Skeletal muscle cell (primary cell): ENCODE measurements at places on chromosomes 7 and 10.

DNA sequence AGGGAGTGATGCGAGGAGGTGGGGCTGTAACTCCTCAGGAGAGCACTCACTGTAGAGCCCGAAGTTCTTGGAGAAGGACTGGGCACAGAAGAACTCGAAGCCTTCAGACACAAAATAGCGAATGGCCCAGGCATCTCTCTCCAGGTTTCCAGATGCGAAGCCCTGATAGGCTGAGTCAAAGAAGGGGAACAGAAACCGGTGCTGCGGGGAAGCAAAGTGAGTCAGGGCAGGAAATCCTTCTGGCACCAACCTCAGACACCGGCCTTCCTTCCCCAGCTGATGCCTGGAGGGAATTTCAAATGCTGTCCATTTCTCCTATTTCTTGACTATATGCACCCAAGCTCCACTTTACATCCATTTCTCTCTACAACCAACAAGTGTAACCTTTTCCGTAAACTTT, 26.8 kb downstream of the GOT1 start:
- no peak for DNase-seq

GRCh38 chr7:135259702-135260101, 26.1 kb downstream of the STRA8 start:
- no peak for DNase-seq

DNA sequence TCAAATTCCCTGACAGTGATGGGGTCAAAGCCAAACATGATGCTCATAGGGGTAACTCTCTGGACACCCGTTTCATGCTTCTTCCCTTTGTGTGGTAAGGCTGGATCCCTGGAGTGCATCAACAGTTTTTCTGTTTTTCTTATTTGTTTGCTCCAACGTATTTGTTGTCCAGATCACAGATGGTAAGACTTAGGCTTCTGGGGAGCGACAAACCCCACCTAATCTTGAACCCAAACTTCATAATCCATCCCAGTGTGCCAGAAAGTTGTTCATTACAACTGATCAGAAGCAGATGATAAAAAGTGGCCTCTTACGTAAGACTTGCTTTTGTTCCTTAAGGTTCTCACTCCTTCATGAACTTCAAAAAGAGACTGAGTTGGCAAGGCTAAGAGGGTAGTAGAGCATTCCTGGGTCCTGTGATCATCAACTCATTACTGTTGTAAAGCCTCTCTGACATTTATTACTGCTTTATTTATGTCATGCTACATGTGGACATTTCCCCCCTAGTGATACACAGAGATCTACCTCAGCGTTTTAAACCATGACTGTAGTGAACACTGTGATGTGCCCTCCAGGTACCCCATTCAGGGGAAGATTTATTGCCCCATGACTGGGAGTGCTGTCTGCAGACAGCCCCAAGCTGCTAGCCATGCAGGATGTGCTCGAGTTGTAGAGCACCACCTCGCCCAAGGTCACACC, 125.6 kb downstream of the CCDC71L start:
- DNase-seq = no peak

DNA sequence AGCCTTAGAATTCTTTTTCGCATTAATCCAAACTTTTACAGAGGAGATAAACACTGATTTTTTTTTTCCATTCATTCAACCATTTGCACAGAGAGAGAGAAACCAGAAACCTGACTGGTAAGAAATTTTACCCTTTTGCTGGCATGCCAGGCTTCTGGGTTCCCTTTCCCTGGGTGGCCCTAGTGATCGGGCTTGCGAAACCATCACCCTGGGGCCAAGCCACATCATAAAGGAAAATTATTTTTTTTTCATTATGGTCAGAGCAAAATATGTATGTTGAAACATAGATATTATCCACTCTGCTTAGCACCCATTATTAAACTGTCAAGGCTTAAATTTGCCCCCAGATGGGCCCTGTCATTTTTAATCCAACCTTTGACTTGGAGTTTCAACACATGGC, 55.4 kb upstream of the INHBA start:
- DNase-seq = no peak

GRCh38 chr7:121195874-121196273, 132.9 kb upstream of the WNT16 start:
- peak; percentile 4 for DNase-seq

DNA sequence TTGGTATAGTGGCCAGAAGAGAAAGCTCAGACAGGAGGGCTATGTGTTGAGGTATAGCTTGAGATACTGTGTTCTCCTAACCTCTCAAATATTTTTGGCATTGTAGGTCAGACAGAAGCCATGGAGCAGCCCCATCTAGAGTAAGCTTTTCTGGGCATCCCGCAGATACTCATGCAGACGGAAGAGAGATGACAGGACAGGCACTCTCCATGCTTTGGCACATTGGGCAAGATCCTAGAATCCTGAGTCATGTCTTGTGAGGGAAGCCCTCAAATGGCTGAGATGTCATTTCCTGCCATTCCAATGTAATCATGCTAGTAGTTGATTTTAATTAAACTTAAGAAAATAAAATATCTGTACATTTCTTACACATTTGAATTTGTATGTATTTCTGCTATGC, 16.8 kb upstream of the KIF20B start:
- DNase-seq = no peak

- no peak for DNase-seq
Observed at GRCh38 chr10:14571866-14572507, 202.7 kb downstream of the FAM107B start.

DNA sequence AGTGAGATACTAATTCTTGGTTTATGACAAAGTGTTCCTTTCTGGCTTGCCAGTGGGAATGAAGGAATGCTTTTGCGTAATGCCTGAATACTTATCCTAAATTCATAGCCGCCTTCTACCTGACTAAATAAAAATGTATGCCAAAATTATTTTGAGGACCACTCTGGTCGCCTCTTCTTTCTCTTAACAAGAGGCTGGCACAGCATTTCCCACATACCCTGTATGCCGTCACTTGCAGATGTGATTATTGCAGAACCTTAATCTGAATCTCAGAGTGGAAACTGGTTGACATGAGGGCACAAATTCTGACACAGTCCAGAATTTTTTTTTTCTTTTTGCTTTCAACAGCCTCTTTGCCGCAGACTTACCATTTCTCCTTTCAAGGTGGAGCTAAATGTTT, 124.6 kb upstream of the GLCCI1 start:
- DNase-seq = no peak

DNA sequence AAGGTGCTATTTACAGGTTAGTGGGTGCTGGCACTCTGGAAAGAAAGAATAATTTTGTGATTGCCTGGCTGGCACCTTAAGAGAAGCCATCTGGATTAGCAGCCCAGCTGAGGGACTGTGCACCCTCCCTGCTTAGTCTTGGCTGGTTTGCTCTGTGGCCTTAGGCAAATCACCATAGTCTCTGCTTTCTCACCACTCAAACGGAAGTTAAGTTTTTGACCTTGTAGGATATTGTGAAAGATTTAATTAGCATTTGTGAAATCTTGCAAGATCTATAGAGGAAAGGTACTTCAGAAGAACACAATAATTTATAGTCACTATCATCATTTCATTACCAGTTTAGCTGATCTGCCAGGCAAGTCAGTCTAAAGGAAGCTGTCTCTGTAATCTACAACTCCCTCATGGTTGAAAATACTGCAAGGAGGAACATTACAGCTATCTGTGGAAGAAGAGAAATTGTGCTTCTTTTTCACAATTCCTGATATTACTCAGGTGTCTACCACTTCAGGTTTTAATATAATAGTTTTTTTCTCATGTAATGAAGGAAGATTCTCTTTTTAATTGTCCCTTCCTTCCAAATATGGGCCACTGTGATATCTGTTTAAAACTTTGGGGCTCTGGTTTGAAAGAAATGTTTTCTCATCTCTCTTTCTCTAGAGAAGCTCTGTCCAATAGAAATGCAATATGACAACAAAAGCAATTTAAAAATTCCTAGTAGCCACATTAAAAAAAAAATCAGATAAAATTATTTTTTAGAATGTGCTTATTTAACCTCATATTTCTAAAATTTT, 219.6 kb downstream of the PTEN start:
- DNase-seq = no peak

DNA sequence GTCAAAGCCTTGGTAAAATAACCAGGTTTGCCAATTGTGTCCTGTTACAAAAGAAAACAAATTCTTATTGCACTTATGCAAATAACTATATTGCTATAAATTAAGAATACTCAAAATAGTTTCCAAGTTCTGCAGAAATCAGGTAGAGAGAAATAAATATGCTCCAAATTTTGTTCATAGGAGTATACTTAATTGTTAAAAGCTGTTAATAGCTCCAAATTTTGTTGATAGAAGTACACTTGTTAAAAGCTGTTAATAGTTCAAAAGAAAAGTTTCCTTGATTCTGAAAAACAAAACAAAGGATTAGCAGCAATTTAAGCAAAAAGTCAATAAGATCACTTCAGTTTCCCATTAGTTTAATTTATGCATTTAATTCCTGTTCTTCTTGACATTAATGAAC, 46.4 kb upstream of the ZNF138 start:
- no peak for DNase-seq

- no peak for DNase-seq
Observed at GRCh38 chr10:3233486-3233990, 61.0 kb upstream of the PITRM1 start.

DNA sequence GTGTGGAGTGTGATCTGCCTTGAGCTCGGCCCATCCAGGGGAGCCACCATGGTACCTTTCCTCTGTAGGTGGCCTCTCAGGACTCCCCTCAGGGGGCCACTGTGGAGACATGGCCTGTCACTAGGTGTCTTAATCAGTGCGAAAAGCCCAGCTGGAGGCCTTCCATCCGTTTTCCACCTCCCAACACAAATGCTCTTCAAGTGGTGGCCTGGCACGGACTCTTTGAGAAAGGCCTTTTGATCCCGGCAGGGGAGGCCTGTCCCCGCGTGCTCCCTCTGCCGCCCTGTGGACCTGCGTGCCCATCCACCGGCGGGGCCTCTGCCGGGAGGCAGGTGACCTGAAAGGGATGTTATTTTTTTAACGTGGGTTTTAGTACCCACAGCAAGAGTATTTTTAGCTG, 149.5 kb downstream of the RGS10 start:
- no peak for DNase-seq

GRCh38 chr10:103688491-103688890, 166.9 kb downstream of the SH3PXD2A start:
- no peak for DNase-seq

DNA sequence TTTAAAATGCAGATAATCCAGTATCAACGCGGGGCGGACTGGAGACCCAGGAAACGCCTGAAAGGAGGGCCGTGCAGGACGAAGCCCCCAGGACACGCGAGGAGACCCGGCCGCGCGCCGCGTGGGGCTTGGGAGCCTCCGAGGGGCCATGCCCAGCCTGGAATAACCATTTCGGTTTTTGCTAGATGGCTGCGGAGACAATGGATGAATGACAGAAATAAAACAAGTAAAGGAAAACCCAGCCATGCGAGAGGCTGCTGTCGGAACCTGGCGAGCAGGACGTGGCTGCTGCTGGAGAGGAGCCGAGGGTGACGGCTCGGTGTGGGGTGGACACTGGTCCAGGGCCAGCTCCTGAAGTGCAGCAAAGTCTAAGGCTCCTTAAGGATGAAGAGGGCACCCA, 227.2 kb upstream of the ADARB2 start:
- DNase-seq = no peak

- no peak for DNase-seq
Observed at GRCh38 chr10:102753718-102754117, 10.0 kb downstream of the WBP1L start.

GRCh38 chr7:33070277-33070676, 7.7 kb upstream of the NT5C3A start:
- DNase-seq = no peak

DNA sequence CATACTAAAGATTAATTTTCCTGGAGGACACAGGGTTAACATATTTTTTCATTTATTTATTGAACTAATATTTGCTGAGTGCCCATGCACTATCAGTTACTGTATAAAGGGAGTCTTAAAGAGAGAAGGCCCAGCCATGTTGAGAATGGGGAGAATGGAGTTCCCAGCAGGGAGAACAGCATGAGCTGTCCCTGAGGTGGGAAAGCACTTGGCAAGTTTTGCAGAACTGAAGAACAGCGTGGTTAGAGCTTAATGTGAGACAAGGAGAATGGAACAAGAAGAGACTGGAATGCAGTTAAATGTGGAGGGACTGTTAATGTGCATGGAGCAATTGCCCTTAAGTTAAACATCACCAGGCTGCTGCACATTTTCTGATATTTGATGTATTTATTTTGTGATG, 435.4 kb downstream of the SUGCT start:
- peak; percentile 73 for DNase-seq

DNA sequence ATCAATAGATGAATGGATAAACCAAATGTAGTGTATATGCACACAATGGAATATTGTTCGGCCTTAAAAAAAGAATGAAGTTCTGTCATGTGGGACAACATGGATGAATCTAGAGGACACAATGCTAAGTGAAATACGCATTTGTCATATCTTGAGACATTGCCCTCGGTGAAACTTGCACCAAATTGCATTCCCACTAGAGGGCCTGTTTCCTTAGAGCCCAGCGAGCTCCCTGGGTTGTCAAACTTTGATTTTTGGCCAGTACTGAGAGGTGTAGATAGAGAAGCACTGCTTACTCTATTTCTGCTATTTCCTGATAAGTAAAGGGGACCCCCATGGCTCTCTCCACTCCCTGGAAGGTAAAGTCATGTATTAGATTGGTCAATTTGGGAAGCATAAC, 157.1 kb downstream of the GPAM start:
- no peak for DNase-seq

GRCh38 chr7:138712652-138713051, 11.5 kb upstream of the SVOPL start:
- no peak for DNase-seq

DNA sequence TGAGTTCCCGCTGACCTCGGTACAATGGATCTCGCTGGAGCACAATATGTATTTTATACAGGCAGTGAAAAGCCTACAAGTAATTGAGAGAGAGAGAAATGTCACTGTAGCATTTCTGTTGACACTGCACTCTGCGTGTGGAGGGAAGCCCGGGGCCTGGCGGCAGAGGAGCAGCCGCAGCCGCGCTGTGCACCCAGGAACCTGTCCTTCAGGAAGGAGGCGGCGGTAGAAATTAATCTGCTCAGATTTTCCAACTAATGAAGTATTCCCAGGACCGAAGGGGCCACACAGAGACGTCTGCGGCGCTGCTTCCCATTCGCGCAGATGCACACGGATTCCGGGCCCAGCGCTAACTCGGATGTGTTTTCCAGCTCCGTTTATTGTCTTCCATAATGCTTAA, 170.1 kb downstream of the EBF3 start:
- no peak for DNase-seq

- DNase-seq = no peak
Observed at GRCh38 chr10:89916468-89917215, 215.3 kb downstream of the KIF20B start.

DNA sequence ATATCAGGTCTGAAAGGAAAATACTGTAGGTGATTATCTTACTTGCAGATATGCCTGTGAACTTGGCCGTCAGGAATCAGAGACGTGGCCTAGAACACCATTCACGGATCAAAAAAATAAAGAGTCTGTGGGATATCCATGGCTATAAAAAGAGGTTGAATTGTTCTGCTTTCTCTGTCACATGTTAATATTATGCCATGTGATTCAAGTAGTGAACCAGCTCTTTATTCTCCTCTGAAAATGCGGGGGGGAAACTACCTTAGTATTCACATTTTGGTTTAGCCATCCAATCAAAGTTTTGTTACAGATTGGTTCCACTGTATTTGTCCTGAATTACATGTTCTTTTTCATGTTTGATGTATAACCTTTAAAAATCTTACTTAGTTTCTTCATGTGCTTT, 120.5 kb downstream of the CCNY start:
- no peak for DNase-seq

- no peak for DNase-seq
Observed at GRCh38 chr10:27687743-27688142, 57.9 kb downstream of the MKX start.

- DNase-seq = no peak
Observed at GRCh38 chr7:122040147-122040546, 103.9 kb downstream of the AASS start.
